Thoracic aorta (tissue), 2 donors: ENCODE measurements at places on chromosomes 4 and X. TPM values are rescaled to one million over a fixed set of nuclear protein-coding genes. Genes with fewer than 3 reads are reported as not detected.
A peak's percentile ranks its signal among the peaks of the same experiment; 100 is the strongest.

IL21 gene
- not detected for total RNA-seq

GRCh38 chr4:122665161-122665929 lies 44.5 kb upstream of the IL21 start:
- H3K27ac ChIP-seq: peak overlapping the region; percentile 73
- H3K4me3 ChIP-seq: no peak overlapping the region
- H3K36me3 ChIP-seq: no peaks in the 10 kb centered on the region

- H3K4me3 ChIP-seq: no peak overlapping the region
- no peak for DNase-seq
- H3K36me3 ChIP-seq: no peaks in the 10 kb centered on the region
- no peaks in the 10 kb centered on the region for H3K4me1 ChIP-seq
Measured at GRCh38 chr4:139099366-139099982, 77.5 kb downstream of the ELF2 start.

DNA sequence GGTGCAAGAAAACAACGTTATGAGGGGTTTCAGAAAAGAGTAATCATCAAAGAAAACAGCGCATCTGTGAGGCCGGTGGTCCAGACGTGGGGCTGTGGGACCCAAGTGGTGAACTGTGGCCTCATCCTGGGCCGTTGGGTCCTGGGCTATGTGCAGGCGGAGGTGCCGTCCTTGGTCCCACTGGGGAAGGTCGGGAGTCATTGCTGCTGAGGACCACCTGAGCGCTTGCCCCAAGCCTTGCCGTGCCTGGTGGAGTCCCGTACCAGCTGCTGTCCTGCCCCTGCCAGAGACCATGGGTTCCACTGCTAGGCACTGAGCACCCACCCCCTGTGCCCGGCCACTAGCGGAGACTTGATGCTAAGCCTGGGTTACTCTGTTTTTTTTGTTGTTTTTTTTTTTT lies 25.5 kb upstream of the UVSSA start:
- no peak overlapping the region for H3K27ac ChIP-seq
- H3K36me3 ChIP-seq: peaks cover 46% of the 10 kb centered on the region
- H3K27me3 ChIP-seq: no peaks in the 10 kb centered on the region
- peaks cover 2% of the 10 kb centered on the region for H3K4me1 ChIP-seq
- no peak overlapping the region for H3K4me3 ChIP-seq

DNA sequence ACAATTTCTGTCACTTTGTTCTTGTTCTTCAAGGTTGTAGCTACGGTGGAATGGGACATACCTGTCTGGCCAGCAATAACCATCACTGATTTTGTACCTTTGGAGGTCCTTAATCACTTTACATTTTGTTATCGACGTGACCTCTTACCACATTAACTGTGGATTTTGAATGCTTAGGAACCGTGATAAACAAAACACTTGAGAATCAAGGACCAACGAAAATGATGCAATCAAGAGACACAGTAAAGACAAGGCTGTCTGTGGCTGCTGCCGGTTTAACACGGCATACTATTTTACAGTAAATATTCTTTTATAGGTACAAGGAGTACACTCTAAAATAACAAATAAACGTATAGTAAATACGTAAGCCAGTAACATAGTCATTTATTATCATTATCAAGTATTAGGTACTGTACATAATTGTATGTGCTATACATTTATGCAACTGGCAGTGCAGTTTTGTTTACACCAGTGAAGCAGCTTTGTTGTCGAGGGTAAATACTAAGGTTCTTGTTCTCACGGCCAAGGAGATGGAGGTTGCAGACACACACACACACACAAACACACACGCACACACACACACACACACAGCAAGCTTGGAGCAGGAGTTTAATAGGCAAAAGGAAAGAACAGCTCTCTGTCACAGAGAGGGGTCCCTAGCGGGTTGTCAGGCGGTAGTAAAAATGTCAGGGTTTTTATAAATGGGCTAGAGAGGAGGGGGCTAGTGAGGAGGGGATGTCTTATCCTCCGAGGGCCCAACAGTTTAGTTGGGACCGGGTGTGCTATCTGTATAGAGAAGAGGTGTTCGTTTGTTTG lies 194.7 kb upstream of the CXorf51B start:
- H3K36me3 ChIP-seq: no peaks in the 10 kb centered on the region
- no peak overlapping the region for H3K27ac ChIP-seq
- no peaks in the 10 kb centered on the region for H3K27me3 ChIP-seq
- no peaks in the 10 kb centered on the region for H3K4me1 ChIP-seq
- no peak overlapping the region for H3K4me3 ChIP-seq

DNA sequence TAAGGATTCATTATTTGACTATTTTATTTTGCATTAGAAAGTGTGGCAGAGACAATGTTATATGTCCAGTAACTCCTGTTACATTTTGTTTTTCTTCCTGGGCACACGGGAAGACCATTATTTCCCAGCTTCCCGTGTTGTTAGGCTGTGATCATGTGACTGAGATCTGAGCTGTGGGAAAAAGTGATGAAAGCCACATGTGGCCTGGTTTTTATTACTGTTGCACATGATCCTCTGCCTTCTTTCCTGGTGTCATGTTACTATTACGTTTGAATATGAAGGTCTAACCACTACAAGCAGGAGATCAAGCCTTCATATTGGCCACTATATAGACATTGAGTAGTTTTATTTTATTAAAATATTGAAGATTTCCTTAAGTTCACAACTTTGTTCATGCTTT lies 28.2 kb upstream of the MID1 start:
- H3K27ac ChIP-seq: no peak overlapping the region
- H3K4me3 ChIP-seq: no peak overlapping the region
- no peaks in the 10 kb centered on the region for H3K36me3 ChIP-seq
- H3K4me1 ChIP-seq: no peaks in the 10 kb centered on the region
- DNase-seq: no peak
